CD4-positive, alpha-beta T cell treated with Interleukin-21 for 1 hour (primary cell): ENCODE measurements at places on chromosomes 6 and 20.

- peak; percentile 10 for DNase-seq
These were observed 46.9 kb upstream of the LOC128125822 start for GRCh38 chr6:63525186-63525878.

DNA sequence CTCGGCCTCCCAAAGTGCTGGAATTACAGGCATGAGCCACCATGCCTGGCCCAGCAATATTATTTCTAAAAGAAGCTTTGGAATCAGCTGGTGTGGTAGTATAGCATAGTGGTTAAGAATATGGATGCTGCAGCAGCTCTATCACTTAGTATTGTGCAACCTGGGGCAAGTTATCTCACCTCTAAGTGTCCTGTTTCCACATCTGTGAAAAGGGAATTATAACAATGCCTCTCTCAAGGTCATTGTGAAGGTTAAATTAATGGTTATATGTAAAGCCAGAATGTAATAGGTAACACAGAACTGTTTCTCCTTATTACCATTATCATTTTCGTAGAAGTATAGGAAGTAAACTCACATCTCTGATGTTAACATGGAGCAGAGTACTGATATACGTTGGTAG, 14.2 kb downstream of the SLC17A2 start:
- no peak for DNase-seq

GRCh38 chr20:46374383-46374782, 32.0 kb downstream of the ELMO2 start:
- no peak for DNase-seq

- DNase-seq, result no peak
These were observed 6.3 kb upstream of the CDSN start for GRCh38 chr6:31126396-31127175.

DNA sequence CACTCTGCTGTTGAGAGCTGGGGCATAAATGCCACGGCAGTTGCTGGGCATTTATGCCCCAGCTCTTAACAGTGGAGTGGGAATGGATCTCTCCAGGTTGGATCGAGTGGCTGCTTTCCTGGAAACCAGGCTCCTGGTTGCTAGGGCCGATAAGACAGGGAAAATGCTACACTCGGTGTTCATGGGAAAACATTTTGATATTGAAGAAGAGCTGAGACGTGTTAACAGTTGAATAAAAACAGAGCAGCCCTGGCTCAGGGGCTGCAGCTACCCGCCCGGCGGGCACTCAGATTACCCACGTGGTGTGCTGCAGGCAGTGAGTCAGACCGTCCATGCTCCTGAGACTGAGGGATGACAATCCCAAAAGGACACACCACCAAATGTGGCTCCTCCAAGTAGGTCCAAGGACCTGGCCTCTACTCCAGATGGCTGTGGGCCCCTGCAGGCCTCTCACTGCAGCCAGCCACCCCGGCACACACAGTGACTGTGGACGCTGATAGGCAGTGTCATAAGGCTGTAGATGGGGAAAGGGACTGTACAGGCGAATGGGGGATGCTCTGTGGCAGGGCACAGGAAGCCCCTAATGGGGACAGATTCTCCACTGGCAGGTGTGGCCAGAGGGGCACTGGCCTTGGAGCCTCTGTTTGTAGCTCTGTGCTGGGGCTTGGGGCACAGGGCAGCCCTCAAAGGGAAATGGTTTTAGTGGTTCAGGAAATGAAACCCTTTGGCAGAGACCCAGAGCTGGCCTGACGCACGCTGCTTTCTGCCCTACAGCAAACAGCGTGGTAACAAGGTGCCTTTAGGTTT, 237.8 kb downstream of the LY86 start:
- no peak for DNase-seq
